ENCODE measurements at places on chromosomes 6 and 20.

DNA sequence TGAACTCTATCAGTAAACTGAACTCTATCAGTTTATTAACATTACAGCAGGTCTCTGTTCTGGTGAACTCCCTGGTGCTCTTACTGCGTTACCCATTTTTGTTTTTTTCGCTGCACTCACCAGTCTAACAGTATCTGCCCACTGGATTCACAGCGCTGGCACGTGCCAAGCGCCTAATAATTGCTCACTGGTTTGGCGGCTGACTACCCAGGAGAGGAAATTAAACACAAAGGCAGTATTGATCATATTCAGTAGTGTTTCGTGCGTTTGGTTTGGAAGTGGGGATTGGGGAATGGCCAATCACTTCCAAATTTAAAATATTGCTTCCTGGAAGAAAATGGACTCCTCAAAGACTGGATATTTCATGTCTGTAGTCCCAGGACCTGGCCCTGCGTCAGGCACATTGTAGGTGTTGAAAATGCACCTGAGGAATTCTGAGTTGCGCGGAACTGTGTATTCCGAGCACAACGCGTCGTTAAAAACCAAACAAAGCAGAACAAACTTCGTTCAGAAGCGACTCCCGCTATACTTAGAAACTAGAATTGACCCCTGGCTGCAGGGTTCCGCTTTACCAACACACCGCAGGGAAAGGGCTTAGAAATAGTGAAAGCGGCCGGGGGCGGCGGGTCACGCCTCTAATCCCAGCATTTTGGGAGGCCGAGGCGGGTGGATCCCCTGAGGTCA is 1.1 kb upstream of the RPS12 start:
- DNase-seq: no peak
- peaks cover 22% of the 10 kb centered on the region for H3K4me1 ChIP-seq
- peaks cover 16% of the 10 kb centered on the region for H3K36me3 ChIP-seq
- peak overlapping the region; percentile 97 for H3K27ac ChIP-seq

DNA sequence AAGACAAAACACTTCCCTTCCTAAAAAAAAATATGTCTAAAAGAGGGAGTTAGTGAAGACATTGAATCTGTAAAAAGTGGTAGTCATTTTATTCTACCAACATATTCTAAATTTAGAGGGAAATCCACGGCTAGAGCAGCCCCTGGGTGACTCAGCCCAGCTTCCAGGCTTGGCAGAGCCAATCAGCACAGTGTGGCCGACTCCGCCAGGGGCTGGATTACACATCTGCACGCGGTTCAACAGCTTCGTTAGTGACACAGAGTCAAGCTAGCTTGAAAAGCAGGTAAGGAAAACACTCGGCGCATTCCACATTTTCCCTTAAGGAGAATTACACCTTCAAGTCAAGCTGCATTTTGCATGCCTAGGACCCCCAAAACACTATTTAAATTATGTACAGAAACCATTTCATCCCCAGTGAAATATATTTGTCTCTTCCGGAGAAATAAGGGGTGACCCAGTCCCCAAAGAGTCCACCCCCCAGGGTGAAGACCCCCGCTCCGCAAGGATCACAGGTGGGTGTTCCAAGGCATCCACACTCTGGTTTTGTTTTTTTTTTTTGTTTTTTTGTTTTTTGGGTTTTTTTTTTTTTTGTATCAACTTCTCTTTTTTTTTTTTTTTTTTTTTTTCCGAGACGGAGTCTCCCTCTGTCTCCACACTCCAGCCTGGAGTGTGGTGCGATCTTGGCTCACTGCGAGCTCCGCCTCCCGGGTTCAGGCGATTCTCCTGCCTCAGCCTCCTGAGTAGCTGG is 58.4 kb upstream of the ARID1B start:
- peak overlapping the region; percentile 8 for H3K4me3 ChIP-seq
- no peaks in the 10 kb centered on the region for H3K27me3 ChIP-seq
- peaks cover 31% of the 10 kb centered on the region for H3K4me1 ChIP-seq
- H3K27ac ChIP-seq: peak overlapping the region; percentile 97

GRCh38 chr6:160919723-160920440 is 71.7 kb upstream of the MAP3K4 start:
- H3K4me3 ChIP-seq: no peak overlapping the region
- peaks cover 12% of the 10 kb centered on the region for H3K4me1 ChIP-seq
- no peaks in the 10 kb centered on the region for H3K36me3 ChIP-seq
- DNase-seq: peak; percentile 35
- no peaks in the 10 kb centered on the region for H3K27me3 ChIP-seq
- H3K27ac ChIP-seq: no peak overlapping the region

- H3K27ac ChIP-seq: no peak overlapping the region
- no peak for DNase-seq
- H3K27me3 ChIP-seq: no peaks in the 10 kb centered on the region
- no peaks in the 10 kb centered on the region for H3K36me3 ChIP-seq
- H3K4me1 ChIP-seq: no peaks in the 10 kb centered on the region
- H3K4me3 ChIP-seq: no peak overlapping the region
Observed at GRCh38 chr6:136180704-136181511, 69.2 kb downstream of the MTFR2 start.

GRCh38 chr6:124197148-124197547 is 393.5 kb downstream of the NKAIN2 start:
- H3K27ac ChIP-seq: no peak overlapping the region
- no peaks in the 10 kb centered on the region for H3K36me3 ChIP-seq
- DNase-seq: no peak
- no peak overlapping the region for H3K4me3 ChIP-seq

DNA sequence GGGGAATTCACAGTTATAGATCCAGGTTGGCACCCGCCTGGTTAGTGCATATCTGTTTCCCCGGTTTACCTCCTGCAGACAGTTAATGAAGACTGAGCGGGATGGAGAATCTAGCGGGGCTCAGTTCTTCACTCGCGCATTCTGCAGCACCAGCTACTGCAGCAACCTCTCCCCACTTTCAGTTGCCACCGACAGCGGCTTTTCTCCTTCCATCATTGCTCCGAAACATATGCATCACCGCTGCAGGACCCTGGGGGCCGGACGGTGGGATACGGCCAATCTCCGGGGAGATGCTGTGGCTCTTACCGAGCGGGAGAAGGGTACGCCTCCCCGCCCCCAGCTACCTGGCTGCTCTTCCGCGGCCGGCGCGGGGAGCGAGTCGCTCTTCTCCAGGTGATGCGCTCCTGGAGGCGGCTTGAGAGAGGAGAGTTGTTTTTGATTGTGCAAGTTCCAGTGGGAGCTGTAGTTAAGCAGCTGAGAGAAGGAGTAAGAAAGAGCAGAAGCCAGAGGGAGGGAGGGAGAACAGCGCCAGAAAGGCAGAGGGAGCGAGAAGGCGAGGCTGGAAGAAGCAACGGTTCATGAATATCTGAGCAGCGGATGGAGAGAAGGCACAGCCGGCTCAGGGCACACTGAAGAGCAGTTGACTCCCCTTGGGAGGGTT is at the start of gene SGK1:
SGK1 (minus strand) TSS at position 642 of the 661 bp plus-strand sequence. CDS start 652 bp downstream, outside the sequence.
- peak within 1 kb of the TSS; percentile 33 for H3K4me3 ChIP-seq
- H3K27ac ChIP-seq: no peak within 1 kb of the TSS
- no peaks in the 10 kb centered on the region for H3K27me3 ChIP-seq

DNA sequence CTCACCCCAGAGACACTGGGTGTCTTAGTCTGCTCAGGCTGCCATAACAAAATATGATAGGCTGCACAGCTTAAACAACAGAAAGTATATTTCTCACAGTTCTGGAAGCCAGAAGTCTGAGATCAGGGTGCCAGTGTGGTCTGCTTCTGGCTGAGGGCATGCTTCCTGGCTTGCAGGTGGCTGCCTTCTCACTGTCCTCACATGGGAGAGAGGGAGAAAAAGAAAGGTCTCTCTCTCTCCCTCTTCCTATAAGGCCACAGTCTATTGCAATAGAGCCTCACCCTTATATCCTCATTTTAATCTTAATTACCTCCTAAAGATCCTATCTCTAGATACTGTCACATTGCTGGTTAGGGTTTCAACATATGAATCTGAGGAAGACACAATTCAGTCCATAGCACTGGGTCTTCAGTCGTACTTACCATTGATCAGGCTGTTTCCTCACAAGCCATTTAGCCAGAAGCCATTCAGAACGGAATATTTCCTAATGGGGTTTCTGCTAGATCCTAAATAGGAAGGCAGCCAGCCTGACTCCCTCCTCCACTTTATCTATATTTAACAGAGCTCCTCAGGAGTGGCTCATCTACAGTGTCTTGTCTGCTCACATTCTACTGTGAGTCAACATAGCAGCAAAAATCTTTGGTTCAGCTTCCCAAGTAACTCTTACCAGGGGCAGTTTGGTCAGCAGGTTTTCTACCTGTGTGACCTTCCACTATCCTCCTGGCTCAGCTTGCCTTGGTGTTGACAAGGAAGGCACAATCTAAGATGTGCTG is 42.2 kb downstream of the CD164 start:
- no peaks in the 10 kb centered on the region for H3K36me3 ChIP-seq
- DNase-seq: no peak
- no peak overlapping the region for H3K4me3 ChIP-seq
- H3K4me1 ChIP-seq: peaks cover 7% of the 10 kb centered on the region
- no peaks in the 10 kb centered on the region for H3K27me3 ChIP-seq

GRCh38 chr6:146544616-146545182 is 1.1 kb downstream of the RAB32 start:
- peak overlapping the region; percentile 88 for H3K27ac ChIP-seq
- H3K4me1 ChIP-seq: peaks cover 21% of the 10 kb centered on the region
- peaks cover 3% of the 10 kb centered on the region for H3K36me3 ChIP-seq
- H3K4me3 ChIP-seq: peak overlapping the region; percentile 89
- H3K27me3 ChIP-seq: no peaks in the 10 kb centered on the region

- peak overlapping the region; percentile 7 for H3K4me3 ChIP-seq
- no peaks in the 10 kb centered on the region for H3K36me3 ChIP-seq
- DNase-seq: no peak
- H3K27ac ChIP-seq: peak overlapping the region; percentile 54
Observed at GRCh38 chr20:53757472-53757913, 163.9 kb upstream of the ZNF217 start.

DNA sequence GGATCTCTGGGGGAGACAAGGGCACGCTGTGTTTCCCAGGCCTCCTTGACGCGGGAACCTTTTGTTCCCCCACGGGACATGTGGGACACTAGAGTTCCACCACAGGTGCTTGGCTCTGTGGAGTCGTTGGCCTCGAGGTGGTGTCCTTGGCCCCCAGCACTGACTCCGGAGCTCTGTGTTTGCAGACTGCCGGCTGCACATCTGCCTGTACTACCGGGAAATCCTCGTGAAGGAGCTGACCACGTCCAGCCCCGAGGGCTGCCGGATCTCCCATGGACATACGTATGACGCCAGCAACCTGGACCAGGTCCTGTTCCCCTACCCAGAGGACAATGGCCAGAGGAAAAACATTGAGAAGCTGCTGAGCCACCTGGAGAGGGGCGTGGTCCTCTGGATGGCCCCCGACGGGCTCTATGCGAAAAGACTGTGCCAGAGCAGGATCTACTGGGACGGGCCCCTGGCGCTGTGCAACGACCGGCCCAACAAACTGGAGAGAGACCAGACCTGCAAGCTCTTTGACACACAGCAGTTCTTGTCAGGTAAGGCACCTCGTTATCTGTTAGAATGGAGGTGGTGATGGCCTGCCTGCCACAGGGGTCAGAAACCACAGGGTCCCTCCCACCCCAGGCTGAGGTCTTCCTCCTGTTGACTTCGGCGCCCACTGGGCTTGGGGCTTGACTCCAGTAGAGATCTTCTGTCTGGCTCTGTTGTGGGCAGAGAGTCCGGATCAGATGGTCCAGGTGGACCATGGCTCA is 9.9 kb downstream of the IRF4 start:
- no peaks in the 10 kb centered on the region for H3K36me3 ChIP-seq
- no peaks in the 10 kb centered on the region for H3K4me1 ChIP-seq
- peaks cover 9% of the 10 kb centered on the region for H3K27me3 ChIP-seq
- H3K4me3 ChIP-seq: no peak overlapping the region
- no peak overlapping the region for H3K27ac ChIP-seq
- no peak for DNase-seq

DNA sequence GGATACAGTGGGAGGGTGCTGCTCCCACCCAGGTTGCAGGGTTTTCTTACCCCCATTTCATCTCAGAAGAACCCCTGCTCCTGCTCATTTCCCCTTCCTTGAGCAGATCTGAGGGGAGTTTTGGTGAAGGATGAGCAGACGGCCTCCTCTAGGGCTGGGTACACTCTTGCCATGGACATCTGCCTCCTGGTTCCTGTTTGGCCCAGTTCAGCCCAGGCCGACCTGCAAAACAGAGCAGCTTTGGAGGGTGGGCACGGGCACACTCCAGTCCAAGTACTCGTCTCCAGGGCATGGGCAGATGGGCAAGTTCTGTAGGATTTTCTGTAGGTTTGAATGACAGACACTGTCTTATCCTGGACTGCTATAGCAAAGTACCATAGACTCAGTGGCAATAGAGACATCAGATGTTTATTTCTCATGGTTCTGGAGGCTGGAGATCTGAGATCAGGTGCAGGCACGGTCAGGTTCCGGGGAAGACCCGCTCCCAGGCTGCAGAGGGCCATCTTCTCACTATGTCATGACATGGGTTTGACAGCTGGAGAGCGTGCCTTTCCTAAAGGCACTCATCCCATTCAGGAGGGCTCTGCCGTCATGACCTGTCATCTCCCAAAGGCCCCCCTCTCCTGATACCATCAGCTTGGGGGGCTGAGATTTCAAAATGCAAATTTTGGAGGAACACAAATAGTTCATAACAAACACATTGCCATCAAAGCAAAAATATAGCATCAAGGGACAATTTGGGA is 6.2 kb downstream of the NPBWR2 start:
- H3K27ac ChIP-seq: no peak overlapping the region
- no peaks in the 10 kb centered on the region for H3K36me3 ChIP-seq
- H3K4me1 ChIP-seq: no peaks in the 10 kb centered on the region
- DNase-seq: no peak
- H3K27me3 ChIP-seq: peaks cover 40% of the 10 kb centered on the region

GRCh38 chr6:93123585-93123984 is 295.8 kb downstream of the EPHA7 start:
- H3K27me3 ChIP-seq: no peaks in the 10 kb centered on the region
- no peaks in the 10 kb centered on the region for H3K4me1 ChIP-seq
- no peak overlapping the region for H3K4me3 ChIP-seq
- no peak overlapping the region for H3K27ac ChIP-seq
- DNase-seq: no peak

DNA sequence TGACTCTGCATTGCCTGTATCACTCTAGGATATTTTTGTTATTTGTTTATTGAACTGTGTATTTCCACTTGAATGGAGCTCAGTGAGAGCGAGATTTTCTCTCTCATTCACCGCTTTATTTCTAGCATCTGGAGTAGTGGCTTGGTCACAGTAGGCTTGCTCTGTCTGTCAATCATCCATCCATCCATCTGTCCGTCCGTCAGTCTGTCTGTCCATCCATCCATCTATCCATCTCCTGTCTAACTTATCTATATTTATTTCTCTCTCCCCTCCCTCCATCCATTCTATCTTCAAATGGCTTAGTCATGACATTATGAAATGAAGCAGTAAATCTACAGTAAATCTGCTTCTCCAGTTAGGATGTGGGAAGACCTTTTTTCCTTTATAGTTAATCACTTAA is 94.6 kb downstream of the TIAM2 start:
- H3K4me1 ChIP-seq: peaks cover 13% of the 10 kb centered on the region
- no peak overlapping the region for H3K27ac ChIP-seq
- H3K36me3 ChIP-seq: no peaks in the 10 kb centered on the region
- DNase-seq: no peak
- H3K4me3 ChIP-seq: no peak overlapping the region
- H3K27me3 ChIP-seq: no peaks in the 10 kb centered on the region

- no peaks in the 10 kb centered on the region for H3K27me3 ChIP-seq
- H3K4me3 ChIP-seq: no peak overlapping the region
- H3K4me1 ChIP-seq: peaks cover 65% of the 10 kb centered on the region
- H3K27ac ChIP-seq: peak overlapping the region; percentile 15
- H3K36me3 ChIP-seq: no peaks in the 10 kb centered on the region
- DNase-seq: no peak
Observed at GRCh38 chr20:50436696-50437095, 73.5 kb upstream of the PTPN1 start.
